SHP77 treated with DMSO at 0.1 percent for 48 hours (cell line): ENCODE measurements at places on chromosomes 4 and X.

- no peak for DNase-seq
These were observed 226.4 kb downstream of the MAGEB5 start for GRCh38 chrX:26442340-26442739.

DNA sequence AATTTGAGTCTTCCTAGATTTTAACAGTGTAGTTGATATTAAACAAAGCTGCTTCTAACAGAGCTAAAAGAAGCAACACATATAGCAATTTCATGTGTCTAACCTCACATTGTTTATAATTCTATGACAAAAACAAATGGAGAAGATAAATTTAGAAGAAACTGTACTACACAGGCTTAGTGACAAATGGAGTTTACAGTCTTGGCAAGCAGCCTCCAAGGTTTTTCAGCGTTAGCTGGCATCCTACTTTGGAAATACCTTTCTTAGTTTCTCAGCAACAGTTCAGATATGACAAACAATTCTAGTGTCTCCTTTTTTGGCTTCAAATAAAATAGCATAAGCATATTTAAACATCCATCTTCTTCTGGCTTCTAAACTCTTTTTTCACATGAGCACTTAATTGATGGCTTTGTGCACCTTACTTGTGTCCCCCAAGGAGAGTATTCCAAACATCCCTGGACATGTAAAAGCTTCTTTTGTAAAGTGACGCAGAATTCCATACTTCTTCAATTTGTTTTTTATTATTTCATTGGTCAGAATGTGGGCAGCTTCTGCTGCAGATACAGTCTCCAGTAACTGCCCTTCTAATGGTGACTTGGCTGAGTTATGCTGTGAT, 249.8 kb downstream of the ANTXR2 start:
- no peak for DNase-seq

DNA sequence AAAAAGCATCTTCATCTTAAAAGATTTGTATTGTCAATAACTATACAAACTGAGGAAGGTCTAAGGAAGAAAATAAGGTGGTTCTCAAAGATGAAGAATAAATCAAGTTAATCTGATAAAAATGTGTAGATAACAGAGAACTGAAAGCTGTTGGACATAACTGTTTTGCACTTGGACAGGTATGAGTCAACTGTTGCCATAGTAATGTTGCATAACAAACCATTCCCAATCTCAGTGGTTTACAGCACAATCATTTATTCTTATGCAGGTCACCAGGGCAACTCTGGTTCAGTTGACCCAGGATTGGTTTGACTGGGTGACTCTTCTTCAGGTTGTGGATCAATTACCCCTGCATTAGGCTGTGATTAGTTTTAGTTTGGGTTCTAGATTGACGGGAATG, 2197.7 kb downstream of the ARAP2 start:
- no peak for DNase-seq

DNA sequence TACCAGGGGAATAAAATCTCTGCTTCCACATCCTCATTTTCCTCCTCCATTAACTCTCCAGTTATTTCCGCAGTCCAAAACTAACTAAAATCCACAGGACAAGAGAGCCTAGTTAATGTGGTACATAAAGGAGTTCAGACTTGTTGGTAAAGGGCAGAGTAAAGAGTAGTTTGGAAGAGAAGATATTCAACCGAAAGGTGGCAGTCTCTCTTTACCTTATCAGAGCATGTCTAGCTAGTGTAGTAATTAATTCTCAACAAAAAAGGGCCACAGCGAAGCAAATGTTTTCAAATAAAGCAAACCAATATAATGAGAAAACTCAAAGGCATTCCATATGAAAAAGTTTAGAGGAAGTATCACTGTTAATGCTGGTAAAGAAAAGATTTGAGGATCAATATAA, 286.5 kb downstream of the GLUD2 start:
- DNase-seq, result peak; percentile 5

DNA sequence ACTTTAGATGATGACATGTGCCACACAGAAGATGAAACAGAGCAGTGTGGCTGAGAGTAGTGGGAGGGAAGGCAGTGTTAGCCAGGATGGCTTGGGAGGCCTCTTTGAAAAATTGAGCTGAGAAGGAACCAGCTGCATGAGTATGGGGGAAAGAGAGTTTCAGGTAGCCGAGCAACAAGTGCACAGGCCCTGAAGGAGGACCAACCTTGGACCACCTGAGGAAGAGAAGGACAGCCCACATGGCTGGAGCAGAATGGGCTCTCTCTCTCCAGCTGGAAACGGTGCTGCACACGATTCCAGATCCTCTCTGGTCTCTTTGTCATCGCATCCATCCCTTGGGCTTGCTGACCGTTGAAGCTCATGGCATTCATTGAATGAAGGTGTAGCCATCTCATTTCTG, 23.9 kb upstream of the BCOR start:
- no peak for DNase-seq

DNA sequence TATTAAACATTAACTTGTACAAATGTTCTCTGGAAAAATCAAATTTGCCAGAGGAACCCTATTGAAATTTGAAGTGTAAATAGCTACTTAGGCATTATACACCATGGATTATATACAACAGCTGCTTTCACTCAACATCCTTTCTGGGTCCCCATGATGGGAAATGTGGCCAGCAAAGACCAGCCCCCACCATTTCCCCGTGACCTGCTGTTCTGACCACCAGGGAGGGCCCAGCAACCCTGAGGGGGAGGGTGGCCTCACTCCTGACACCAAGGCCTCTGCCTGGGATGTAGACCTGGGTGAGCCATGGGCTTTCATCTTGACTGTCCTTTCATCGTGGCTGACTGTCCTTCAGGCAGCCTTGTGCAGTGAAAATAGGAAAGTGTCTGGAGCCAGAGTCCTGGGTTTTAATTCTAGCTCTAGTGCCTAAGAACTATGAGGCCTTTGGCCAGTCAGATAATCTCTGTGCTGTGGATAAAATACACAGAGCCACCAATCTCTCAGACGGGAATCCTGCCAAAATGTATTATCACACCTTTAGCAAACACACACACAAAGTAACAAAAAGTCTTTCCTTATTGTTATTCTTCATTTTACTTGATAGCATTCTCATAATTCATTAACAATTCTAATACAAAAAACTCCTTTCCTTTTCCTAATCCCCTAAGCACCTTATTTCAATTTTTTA, 45.1 kb downstream of the NR3C2 start:
- no peak for DNase-seq

DNA sequence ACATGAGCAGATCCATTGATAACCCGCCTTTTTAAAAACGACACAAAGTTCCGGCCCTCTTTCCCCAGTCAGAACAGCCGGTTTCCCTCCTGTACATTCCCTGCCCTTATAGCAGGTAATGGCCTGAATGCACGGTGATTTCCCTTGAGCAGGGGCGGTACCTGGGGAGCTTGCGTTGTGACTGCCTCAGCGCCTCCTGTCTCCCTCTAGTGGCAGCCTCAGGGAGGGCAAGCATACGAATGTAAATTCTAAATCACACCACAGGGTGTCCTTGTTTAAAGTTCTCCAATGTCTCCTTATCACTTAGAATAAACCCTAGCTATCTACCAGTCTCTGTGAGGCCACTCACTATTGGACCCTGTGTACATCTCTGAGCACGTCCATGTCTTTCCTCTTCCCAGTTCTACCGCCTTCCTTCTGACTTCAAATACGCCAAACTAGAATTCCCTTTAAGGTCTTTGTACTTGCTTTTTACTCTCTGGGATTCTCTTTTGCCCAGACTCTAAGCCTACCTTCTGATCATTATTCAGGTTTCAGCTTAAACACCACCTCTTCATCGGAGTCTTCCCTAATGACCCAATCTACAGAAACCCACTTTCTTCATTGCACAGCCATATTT, 18.4 kb upstream of the LDB2 start:
- peak; percentile 7 for DNase-seq

GRCh38 chr4:58502839-58503238, 1392.7 kb upstream of the IGFBP7 start:
- peak; percentile 81 for DNase-seq

DNA sequence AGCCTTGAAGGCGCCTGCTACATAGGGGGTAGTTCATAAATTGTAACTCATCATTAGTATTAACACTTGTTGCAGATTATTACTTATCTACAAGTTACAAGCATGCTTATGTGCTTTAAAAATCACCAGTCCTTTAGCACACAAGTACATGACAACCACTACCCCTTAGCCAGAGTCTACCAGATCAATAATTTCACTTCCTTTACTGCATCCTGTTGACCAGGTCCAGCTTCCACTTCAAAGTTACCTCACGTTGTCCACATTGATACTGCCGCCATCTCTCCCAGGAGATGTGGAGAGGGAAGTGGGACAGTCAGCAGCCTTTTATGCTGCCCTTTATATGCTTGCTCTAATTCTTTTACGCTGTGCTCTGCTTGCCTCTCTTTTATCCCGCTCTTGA, 231.3 kb upstream of the CXXC4 start:
- no peak for DNase-seq

DNA sequence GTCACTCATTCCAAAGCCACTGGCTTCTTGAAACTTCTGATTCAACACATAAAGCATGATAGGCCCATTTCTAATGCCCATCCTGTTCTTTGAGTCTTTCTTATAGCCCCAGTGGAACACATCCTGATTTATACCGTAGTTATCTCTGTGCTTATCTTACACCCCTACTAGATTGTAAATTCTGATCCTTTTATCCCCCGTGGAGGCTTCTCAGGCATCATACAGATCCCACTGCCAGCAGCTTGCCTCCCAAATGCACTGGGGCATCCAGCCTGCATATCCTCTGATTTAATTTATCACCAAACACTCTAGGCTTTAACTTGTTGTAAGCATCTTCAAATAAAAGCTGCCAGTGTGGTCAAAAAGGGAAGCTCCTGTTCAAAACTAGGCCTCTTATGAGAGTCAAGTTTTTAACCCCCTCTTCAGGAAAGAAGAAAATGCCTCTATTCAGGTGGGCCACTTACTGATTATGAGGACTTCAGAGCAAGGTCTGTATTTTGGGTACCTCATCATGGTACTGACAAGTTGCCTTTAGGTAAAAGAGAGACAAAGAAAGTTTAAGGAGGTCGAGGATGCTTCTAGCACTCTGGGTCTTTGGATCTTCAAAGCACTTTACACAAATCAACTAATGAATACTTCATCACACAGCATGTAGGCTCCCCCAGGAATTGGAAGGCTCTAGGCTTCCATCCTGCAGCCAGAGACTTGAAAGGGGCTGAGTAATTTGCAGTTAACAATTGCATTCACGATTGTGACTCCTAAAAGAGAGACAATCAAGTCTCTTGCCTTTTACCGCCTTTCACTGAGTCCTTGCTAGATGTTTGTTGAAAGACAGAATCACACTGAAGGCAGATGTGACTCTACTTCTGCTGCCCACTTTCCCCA, 95.8 kb upstream of the LDB2 start:
- DNase-seq, result no peak

DNA sequence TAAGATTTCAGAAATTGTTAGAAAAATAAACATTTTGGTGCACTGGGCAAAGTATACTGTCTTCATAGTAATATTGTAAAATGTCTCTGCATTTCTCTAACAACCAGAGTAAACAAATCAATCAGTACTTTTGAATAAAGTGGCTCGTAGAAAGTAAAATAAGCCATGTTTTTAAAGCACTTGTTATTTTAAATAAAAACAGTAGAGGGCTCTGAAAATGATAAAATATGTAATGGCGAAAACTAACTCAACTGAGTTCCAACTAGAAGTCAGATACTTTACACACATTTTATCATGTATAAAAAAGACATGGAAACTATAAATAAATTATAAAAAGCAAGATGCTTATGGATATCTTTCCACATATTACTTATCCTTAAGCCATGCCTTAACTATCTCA, 1134.4 kb downstream of the PDHA2 start:
- DNase-seq, result no peak

GRCh38 chr4:55411621-55412020, 15.9 kb downstream of the TMEM165 start:
- DNase-seq, result no peak

DNA sequence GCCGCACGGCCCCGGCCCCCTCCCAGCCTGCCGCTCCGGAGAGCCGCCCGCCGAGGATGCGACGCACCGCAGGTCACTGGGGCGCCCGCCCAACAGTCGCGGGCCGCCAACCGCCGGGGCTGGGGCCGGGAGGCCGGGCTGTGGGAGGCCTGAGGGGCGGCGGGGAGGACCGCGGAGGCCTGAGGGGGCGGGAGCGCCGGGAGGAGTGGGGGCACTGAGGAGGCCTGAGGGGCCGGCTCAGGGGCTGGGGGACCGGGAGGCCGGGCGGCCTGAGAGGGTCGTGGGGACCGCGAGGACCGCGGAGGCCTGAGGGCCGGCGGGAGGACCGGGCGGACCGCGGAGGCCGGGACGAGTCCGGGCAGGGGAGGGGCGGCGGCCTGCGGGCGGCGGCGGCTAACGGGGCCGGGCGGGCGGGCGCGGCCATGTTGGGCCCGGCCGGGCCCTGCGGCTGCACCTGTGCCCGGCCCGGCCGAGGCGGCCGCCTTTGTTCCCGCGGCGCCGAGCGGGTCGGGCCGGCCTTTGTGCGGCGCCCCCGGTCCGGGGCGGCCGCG, 353 bp downstream of the NSD2 start:
- DNase-seq, result no peak

DNA sequence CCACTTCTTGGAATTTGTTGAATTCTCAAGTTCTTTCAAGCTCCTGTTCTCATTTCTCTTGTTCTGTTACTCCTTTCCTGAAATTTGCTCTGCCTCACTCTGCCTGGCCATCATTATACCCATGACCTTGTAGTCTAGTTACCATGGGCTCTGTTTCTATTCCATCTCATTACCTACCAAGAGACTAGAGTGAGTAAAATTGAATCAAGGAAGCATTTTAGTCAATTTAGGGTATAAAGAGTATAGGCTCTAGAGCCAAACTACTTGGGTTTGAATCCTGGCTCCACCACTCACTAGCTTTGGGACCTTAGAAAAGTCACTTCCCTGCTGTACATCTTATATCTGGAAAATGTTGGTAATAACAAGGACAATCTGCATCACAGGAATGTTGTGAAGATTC, 2.2 kb downstream of the ALAS2 start:
- DNase-seq, result no peak

GRCh38 chr4:173151496-173151895, 17.1 kb upstream of the GALNT7 start:
- DNase-seq, result no peak

DNA sequence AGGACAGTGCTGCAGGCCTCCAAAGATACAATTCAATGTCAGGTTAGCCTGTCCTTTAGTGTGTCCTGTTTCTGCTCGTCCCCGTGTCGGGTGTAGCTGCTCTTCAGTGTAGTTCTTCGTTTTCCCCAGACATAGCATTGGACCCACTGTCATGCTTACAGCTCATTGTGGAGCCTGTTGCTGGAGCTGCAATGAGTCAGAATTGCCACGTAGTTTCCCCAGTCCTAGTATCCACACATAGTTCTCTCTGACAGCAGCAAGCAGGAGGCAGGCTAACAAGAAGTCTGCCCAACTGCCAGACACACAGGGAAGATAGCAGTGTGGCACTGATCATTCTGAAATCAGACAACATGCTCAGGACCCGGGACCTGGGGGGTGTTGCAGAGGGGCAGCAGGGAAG, 49.2 kb downstream of the MOSPD2 start:
- DNase-seq, result no peak
